Hematopoietic multipotent progenitor cell treated with erythropoietin and hydrocortisone succinate and interleukin-3 and kit ligand, for 17 days (in vitro differentiated cells): ENCODE measurements at places on chromosomes 16 and 17.

- no peak for DNase-seq
Measured at GRCh38 chr17:16294560-16294959, 58.7 kb downstream of the CENPV start.

DNA sequence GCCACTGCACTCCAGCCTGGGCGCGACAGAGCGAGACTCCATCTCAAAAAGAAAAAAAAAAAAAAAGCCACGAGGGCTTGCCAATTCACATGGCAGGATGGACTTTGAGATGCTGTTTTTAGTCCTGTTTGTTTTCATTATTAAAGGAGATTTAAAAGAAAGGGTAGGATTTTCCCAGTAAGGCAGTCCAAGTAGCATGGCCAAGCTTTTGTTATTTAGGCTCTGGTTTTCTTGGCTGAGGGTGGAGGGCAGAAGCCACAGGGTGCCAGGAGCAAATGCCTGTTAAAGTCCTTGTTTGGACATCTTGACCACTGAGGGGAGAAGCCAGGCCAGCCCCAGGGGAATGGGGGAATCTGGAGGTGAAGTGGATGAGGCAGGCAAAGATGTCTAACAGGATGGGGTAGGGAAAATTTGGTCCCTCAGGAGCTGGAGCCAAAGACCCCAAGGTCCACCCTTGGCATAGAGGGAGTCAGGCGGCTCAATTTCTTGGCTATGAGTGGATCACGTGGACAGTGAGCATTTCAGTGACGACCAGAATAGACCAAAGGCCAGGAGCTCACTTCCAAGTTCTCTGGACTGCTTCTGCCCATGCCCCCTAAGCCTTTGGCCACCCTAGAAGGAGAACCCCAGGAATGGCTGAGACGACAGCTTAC, 20.8 kb upstream of the PLLP start:
- no peak for DNase-seq

DNA sequence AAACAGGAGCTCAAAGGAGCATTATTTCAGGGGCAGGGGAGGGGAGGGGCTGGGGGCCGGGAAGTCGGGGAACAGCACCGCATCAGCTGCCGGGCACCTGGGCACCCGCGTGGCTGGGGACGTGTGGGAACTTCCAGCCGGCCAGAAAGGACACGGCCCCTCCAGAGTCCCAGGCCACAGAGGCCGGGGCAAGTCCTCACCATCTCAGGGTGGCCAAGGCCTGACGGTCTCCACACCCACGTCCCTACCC, 1.1 kb downstream of the PGAP6 start:
- DNase-seq: no peak

DNA sequence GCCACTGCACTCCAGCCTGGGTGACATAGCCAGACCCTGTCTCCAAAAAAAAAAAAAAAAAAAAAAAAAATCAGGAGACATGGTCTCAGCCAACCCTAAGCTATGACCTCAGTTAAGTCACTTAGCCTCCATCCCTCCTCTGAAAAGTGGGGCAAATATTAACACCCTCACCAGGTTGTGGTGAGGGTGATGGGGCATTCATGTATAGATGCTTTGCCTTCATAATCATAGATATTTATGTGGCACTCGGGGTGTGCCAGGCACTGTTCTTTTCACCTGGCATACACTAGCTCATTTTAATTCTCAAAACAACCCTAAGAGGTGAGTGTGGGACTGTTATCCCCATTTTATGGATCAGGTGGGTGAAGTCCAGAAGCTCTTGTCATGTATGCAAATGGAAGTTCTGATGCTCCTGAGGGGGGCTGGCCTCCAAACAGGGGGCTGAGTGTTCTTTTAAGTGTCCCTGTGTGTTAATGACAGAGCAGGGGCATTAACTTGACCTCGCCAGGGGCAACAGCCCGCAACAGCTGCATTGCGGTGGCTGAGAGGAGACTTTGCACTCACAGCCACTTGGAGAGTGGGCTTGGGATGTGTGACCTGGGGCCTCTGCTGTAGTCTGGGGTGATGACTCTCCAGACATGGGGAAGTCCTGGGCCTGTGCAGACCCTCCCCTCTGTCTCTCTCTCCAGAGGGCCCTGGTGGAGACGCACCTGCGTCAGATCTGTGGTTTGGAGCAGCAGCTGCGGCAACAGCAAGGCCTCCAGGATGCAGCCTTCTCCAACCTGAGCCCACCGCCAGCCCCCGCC, 4.1 kb downstream of the TBKBP1 start:
- no peak for DNase-seq

DNA sequence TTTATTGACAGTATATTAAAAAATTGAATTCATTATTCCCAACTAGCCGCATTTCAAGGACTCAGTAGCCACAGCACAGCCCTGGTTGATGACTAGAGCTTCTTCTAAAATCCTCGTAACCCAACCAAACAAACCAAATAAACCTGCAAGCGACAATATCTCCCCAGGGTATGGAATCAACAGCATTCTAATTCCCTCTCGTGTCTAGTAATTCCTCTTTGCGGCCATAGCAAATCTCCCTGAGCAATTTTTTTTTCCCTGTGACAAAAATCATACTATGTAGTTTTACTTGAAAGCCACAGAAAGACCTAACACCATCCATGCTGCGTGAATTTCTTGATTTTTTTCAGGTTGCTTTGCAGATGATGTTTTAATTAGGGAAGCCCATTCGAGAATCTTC, 143.4 kb upstream of the MYOCD start:
- no peak for DNase-seq

GRCh38 chr16:56673921-56674320, 4.3 kb downstream of the MT1H start:
- DNase-seq: no peak

- DNase-seq: no peak
Measured at GRCh38 chr16:67657751-67658518, 2.1 kb downstream of the ACD start.

GRCh38 chr17:82383411-82383810, 11.8 kb downstream of the UTS2R start:
- no peak for DNase-seq

- DNase-seq: no peak
Measured at GRCh38 chr17:81401723-81402529, 6.7 kb downstream of the BAHCC1 start.

GRCh38 chr16:58866935-58867334, 132.8 kb upstream of the GOT2 start:
- no peak for DNase-seq

DNA sequence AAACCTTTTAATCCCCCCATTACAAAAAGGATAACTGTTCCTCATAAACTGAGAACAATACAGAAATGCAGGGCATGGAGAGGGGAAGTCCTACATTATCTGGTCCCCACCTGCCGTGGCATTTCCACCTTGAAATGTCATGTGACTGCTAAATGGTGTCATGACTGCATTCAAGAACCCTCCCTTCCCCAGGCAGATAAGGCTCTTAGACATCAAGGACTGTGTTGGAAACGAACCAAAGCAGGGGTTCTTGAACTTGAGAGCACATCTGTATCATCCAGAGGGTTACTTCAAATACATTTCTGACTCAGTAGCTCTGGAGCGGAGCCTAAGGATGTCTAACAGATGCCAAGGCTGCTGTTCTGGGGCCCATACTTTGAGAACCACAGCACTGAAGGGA, 18.4 kb downstream of the CMTM3 start:
- no peak for DNase-seq

DNA sequence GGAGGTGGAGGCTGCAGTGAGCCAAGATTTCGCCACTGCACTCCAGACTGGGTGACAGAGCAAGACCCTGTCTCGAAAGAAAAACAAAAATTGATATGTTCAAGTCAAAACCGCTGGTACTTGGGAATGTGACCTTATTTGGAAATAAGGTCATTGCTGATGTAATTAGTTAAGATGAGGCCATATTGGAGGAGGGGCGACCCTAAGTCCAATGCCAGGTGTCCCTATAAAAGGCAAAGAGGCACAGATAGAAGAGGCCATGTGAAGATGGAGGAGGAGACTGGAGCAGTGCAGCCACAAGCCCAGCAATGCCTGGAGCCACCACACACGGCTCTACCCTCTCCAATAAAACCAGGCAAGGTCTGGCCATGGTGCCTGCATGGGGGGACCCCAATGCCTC, 50.8 kb upstream of the JPH3 start:
- no peak for DNase-seq

GRCh38 chr16:11308493-11309283, 27.6 kb upstream of the PRM1 start:
- DNase-seq: no peak
